ENCODE measurements at places on chromosomes 2 and 18.

DNA sequence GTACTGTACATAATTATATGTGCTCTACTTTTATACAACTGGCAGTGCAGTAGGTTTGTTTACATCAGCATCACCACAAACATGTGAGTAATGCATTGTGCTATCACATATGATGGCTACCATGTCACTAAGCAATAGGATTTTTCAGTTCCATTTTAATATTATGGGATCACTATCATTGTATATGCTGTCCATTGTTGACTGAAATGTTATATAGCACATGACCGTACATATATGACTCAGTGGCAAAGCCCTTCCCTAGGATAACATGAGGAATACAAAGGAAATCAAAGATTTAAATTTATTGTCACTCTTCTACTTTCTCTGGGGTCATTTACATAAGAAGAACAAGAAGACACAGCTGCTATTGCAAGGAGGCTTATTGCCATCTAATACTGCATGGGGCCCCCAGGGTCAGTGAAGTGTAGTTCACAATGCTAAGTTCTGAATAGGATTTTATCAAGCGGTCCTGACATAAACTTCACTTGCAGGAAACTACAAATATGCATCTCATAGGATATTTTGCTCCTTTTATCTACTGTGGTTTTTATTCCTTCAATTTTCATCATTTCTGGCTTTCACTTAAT lies 21.8 kb downstream of the PDE1A start:
- DNase-seq: no peak

DNA sequence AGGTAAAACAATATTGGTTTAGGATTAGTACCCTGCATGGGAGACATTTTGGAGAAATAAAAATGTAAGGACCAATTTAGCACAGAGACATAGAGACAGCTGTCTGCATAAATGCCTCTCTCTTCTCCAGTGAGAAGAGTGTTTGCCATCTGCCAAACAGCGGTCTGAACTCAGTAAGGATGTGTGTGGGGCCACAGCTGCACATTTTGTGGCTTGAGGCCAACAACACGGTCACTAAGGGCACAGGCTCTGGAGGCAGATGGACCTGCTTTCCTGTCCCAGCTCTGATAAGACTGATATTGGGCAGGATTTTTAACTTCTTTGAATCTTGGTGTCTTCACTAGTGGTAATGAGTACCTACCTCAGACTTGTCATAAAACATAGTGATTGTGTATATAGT lies 10.2 kb downstream of the ZBTB14 start:
- no peak for DNase-seq

DNA sequence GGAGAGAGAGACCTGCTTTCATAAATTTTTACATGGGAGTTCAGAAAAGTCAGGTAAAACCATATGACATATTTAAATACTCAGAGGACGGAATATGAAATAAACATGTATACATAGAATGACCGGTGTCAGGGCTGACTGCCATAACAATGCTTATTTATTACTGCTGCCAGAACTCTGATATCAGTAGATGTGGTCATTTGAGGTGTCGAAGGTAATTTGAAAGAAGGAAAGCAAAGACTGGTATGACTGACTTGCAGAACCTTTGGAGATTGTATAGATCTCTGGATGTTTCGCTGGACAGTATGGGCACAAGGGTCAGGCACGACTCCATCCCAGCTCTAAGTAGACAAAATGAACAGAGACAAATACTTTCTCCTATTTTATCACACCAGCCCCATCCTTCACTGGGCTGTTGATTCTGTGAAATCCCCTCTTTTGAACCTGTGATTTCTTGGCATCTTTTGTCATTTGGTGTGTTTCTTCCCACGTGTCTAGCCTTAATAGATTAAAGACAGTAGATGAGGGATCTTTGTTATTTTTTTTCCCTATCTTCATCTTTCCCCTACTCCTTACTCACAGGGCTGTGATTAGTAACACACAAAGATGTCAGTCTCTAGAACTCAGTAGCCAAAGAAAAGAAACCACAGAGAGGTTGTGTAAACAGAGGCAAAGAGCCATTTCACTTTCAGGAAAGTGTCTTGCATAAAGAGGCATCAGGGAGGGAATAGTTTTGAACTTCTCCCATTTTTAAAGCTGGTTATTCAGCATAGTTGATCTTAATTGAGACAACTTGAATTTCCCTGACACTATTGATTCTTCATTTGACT lies 61.6 kb downstream of the ICOS start:
- DNase-seq: no peak

DNA sequence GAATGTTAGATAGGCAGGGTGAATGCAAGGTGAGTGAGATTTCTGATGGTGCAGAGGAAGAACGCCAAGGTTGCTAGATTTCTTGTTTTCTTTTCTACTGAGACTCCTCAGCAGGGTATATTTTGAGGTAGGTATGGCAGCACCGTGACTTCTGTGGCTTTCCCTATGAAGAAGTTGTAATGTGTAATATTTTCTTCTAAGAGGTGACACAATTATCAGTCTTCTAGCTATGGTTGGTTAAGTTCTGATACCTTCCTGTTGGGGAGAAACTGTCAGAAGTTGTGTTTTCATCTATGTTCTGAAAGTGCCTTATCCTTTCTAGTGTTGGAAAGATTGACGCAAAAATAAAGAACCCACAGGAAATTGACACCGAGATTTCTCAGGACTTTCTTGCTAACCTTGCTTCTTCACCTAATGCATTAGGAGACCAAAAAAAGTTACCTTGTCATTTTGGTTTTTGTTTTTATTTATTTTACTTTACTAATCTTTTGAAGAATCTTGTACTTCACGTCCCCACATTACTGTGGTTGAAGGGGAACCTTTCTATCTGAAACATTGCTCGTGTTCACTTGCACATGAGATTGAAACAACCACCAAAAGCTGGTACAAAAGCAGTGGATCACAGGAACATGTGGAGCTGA lies 11.9 kb downstream of the IL18R1 start:
- no peak for DNase-seq

GRCh38 chr2:84077496-84077895 lies 381.6 kb downstream of the SUCLG1 start:
- no peak for DNase-seq

- DNase-seq: no peak
Measured at GRCh38 chr2:209772290-209772685, 656 bp downstream of the UNC80 start.

GRCh38 chr18:11398625-11399024 lies 210.8 kb upstream of the SLC35G4 start:
- no peak for DNase-seq

DNA sequence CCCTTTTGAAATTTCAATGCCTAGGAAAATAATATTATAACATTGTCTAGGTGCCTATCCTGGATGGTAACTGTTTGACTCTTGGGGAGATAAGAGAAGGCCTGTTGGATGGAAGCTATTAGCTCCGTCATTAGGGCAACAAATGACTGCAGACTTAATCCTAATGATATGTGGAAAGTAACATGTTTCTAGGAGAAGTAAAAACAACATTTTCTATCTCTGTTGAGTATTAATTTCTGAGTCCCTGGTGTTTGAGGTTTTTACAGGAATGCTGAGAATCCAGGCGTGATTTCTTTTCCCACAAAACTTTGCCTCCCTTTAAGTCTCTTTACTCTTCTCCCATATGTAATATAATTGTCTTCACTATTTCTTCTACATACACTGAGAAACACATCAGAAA lies 159.1 kb downstream of the GALNT1 start:
- no peak for DNase-seq

- DNase-seq: no peak
Measured at GRCh38 chr2:46826569-46827245, 88.9 kb downstream of the MCFD2 start.

DNA sequence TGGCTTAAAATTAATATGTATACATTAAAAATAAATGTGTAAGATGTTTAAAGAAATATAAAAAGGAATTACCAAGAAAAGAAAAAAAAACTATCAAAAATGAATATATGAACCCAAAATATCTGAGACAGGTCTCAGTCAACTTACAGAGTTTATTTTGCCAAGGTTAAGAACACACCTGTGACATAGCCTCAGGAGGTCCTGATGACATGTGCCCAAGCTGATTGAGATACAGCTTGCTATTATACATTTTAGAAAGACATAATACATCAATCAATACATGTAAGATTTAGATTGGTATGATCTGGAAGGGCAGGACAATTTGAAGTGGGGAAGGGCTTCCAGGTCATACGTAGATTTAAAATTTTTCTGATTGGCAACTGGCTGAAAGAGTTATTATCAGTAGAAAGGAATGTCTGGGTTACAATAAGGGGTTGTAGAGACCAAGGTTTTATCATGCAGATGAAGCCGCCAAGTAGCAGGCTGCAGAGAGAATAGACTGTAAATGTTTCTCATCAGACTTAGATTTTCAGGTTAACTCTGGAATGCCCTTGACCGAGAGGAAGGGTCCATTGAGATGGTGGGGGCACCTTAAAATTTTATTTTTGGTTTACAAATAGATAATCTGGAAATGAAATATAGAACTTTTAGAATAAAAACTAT lies 74.7 kb downstream of the EXOC6B start:
- no peak for DNase-seq

DNA sequence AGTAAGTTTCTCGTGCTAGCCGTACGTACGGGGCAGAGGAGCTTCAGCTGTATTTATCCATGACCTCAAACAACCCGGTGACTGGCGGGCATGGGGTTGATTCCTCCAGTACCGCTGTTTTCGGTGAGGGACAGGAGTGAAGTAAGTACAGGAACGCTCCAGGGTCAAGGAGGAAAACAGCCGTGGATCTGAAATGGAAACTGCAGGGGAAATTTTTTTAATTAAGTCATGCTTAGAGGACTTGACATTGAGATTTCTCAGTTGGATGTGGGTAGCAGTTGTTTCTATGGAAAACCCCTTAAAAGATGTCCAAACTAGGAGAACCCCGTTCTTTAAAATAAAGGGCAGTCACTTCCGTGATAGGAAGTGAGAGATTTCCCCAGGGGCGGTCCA lies 1.2 kb downstream of the RAB12 start:
- DNase-seq: no peak

GRCh38 chr2:74779265-74779558 lies 54.7 kb upstream of the HK2 start:
- DNase-seq: no peak

- no peak for DNase-seq
Measured at GRCh38 chr2:43848214-43848613, 9.4 kb downstream of the ABCG8 start.

- no peak for DNase-seq
Measured at GRCh38 chr2:227163998-227164762, at the start of the genes COL4A3 and COL4A4. Gene COL4A3, plus strand, starts transcription at chr2:227164624. Its CDS starts 103 bp downstream, at chr2:227164727. Gene COL4A4, minus strand, starts transcription at chr2:227164205. Its CDS starts 16,722 bp downstream, at chr2:227147483.

GRCh38 chr2:138550172-138550571 lies 48.6 kb downstream of the SPOPL start:
- no peak for DNase-seq

- no peak for DNase-seq
Measured at GRCh38 chr2:9707611-9708160, 76.9 kb upstream of the YWHAQ start.

DNA sequence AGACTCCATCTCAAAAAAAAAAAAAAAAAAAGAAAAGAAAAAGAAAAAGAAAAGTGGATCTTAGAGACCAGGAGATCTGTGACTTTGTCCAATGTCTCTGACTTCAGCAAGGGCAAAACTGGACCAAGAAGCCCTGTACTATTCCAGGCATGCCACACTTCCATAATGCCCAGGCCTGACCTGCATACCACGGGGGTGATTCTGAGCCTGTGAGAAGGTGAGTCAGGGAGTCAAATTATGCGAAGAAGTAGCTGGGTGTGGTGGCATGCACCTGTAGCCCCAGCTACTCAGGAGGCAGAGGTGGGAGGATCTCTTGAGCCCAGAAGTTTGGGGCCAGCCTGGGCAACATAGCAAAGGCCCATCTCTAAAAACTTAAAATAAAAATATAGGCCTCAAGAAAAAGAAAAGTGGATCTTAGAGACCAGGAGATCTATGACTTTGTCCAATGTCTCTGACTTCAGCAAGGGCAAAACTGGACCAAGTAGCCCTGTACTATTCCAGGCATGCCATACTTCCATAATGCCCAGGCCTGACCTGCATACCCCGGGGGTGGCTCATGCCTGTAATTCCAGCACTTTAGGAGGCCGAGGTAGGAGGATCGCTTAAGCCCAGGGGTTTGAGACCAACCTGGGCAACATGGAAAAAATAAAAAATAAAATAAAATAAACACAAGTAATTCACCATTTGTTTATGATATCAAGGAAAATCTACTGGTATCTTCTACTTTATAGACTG lies 12.2 kb upstream of the PUM2 start:
- no peak for DNase-seq

Data from AG09319 (cell line).